ENCODE measurements at places on chromosomes 5 and 9.
A peak's percentile ranks its signal among the peaks of the same experiment; 100 is the strongest.

GRCh38 chr9:131186622-131187021 lies 61.2 kb downstream of the NUP214 start:
- no peak for DNase-seq

DNA sequence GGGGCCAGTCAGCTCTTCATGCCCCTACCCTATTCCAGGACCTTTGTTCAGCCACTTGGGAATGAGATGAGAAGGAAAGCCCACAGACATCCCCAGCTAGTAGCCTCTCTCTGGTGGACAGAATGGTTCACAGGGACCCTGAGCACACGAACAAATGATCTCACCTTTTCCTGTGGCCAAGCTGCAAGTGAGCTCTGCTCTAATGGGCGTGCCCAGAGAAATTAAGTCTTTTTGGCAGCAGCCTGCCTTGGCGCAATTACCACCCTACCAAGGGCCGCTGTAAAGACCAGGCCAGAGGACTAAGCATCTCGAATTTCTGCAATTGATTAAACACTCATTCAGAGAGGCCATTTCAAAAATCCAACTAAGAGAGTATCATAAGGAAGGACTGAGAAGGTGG lies 56.0 kb downstream of the WHRN start:
- no peak for DNase-seq

GRCh38 chr9:134477927-134478326 lies 151.7 kb downstream of the RXRA start:
- no peak for DNase-seq

GRCh38 chr5:73558950-73559349 lies 6.5 kb downstream of the ANKRA2 start:
- DNase-seq, result no peak

GRCh38 chr5:36373527-36374086 lies 71.9 kb upstream of the RANBP3L start:
- no peak for DNase-seq

- peak; percentile 54 for DNase-seq
These were observed 45.9 kb downstream of the PRRT1B start for GRCh38 chr9:131590907-131591844.

DNA sequence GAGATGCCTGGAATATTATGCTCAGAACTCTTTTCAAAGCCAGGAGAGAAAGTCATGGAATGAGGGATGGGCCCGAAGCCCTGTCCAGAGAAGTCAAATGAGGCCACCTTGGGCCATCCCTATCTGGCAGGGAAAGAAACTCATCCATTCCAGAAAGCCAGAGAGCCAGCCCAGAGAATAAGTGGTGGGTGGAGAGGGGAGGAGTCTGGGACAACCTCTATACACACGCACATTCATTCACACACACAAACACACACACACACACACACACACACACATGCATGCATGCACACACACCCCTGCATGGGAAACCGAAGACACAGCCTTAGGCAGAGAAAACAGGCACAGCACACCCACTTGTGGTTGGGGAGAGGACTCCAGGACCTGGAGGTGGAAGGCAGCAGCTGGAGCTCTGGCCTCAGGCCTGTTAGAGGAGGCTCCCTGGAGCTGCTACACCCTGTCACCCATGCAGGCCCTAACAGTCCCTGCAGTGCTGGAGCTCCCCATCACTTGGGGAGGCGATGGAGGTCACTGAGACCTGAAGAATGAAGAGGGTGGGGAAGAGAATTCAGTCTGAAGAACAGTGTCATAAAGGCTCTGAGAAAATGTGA lies 38.0 kb downstream of the TGFBI start:
- DNase-seq, result no peak

DNA sequence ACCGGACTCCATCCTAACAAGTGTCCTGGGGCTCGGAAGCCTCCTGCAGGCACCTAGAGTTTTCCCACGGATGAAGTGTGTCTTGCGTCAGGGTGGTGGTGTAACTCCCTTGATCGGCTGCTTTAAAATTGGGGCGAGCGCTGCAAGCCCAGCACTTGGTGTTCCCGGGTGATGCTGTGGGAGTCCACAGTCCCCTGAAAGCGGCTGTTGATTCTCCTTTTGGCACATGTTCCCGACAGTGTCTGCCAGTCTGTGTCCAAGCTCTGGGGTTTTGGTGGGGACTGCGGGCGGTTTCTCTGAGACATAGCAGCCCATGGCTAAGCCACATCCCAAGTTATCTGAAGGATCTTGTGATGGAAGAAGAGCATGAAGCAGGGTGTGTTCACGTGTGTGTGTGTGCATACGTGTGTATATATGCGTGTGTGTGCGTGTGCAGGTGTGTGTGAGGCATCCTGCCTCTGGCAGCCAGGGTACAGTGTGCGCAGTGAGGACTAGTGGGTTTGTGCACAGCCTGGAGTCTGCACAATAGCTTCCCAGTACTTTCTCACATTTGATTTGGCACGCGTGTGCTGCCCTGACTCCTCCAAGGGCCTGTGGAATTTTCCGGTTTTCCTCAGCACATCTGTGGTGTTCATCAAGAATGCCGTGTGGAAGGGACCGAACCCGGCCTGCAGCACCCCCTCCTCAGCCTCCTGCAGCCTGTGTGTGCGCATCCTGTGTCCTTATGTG lies 16.9 kb downstream of the SLC25A48 start:
- no peak for DNase-seq

DNA sequence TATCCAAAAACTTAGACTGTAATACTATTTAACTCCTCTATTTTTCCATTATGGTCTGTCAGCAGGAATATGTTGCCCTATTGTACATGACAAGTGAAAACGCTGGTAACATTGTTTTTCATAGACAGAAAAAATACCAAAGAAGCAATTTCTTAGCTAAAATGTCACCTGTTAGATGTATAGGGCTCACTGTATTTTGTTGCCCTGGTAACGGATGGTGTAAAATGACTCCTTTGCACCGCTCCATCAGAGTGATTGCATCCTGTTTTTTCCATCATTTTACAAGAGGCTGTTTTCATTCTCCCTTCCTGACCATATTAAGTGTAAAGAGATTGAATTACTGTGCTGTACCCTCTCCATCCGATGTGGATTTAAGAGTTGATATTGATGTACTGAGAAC lies 460.1 kb upstream of the TLE4 start:
- no peak for DNase-seq

GRCh38 chr5:78527054-78527859 lies 121.3 kb downstream of the LHFPL2 start:
- no peak for DNase-seq

DNA sequence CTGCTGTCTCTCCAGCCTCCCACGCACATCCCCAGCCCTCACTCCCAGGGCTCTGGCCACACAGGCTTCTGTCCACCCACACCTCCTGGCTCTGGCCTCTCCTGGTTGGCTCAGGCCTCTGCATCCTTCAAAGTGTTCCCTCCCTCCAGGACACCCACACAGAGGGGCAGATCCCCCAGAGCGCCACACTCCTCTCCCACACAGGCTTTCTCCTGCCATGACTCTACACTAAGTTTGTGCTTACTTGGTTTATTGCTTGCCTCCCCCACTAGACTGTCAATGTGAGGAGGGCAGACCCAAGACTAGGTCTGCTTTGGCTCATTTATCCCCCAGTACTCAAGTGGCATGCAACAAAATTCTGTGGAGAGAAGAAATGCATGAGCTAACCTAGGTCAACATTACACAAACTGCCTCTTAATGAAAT lies 67.0 kb upstream of the SPOCK1 start:
- DNase-seq, result no peak

DNA sequence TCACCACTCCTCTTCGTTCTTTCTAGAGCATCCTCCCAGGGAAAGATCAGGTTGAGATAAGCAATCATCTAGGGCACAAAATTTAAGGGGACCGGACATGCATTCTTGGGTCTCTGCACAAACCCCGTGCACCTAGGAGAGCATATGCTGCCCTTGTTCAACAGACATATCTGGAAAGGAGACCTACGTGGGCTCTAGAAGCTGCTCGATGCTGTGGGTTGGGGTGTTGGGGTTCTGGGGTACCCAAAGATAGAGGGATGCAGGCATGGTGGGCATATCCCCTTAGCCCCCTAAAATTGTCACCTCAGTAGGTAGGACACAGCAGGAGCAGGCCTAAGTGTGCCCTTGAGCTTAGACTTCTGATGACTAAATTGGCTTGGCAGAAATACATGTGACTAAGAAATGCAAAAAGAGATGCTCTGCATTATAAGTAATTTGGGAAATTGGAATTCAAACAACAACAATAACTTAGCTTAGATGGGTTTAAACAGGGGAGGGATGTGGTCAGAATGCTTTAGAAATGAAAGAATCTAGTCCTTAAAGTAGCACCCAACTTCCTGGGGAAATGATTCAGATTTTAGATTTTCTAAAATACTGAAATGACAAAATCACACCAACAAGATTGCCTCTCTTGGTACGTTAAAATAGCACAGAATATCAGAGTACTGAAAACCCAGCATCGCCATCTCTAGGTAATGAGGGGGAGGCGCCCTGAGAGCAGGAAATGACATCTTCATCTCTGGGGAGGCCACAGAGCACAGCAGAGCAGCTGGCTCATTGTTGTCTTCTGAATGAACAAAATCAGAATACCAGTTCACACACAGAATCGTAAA lies 172.3 kb downstream of the GNA14 start:
- no peak for DNase-seq

GRCh38 chr5:107168848-107169752 lies 501.6 kb downstream of the EFNA5 start:
- no peak for DNase-seq

DNA sequence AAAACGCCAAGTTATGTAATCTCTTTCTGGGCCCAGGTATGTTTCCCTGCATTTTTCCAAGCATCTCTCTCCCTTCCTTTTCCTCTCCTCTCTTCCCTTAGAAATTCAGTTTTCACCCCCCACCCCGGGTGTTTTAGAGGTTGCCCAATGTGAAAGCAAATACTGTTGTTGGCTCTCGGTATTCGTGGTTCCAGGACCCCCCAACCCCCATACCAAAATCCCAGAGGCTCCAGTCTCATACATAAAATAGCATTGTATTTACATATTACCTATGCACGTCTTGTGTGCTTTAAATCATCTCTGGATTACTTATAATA lies 48.8 kb downstream of the ACER2 start:
- DNase-seq, result no peak

GRCh38 chr9:94002316-94003140 lies 47.4 kb upstream of the BARX1 start:
- DNase-seq, result no peak

- no peak for DNase-seq
These were observed 18.2 kb upstream of the WDR38 start for GRCh38 chr9:124835026-124835557.

DNA sequence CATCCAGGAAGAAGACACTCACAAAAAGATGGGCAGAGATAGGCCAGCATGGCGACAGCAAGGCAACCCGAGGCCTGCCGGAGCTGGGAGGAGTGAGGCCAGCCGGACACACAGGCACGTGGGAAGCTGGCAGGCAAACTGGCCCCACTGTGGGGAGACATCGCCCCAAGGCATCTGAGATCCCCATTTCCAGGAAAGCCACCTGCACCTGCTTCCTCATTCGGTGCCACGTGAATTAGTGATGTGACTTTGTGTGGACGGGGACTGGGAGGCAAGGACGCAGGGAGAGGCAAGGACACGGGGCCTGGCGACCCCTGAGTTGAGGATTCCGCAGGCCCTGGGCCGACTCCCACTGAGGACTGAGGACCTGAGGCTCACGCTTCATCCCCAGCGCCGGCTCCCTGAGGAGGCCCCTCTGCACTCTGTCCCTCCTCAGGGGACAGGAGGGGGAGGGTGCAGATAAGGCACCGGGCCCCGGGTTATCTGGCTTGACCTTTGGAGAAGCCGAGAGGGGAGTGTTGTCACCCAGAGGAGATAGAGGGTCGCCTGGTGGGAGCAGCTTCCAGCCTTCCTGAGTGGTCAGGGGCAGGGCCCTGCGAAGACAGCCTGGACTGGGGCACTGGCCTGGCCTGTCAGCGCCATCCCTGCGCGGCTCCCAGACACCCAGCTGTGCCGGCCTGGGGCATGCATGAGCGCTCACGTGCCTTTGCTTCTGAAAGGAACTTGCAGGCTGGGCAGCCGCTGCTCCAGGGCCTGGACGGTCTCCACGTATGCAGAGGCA lies 39.7 kb downstream of the NDUFS6 start:
- no peak for DNase-seq

DNA sequence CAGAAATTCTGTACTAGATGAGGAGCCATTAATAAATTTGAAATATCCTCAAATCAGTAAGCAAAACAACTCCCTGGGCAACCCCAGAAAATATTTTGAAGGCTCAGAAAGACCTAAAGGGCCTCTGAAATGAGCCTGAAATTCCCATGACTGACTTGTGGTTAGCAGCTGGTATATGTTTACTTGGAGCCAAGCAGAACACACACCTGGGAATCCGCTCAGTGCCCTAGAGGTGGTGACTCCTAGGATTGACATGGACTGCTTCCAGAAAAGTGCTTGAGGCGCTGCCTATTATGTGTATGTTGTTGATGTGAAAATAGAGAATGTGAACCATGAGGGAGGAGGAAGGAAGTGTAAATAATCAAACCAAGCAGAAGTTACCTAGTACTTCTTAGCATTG lies 14.7 kb downstream of the RFK start:
- DNase-seq, result no peak

DNA sequence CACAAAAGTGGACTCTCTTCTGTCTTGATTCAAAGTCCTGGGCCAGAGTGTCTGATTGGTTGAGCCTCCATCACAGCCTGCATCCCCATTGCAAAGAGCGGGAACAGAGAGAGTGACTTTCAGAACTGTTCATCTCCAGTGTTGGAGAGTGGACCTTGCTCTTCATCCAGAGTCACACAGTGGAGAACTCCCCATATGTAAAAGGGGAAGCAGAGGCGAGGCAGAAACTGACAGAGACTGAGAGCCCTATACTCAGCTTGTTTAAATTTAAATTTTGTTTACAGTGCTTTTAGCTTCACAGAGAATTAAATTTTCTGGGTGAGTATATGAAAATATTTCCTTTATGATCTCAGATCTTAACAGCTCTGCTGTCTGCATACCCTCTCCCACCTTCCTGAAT lies 70.0 kb upstream of the SSBP2 start:
- DNase-seq, result no peak

- DNase-seq, result no peak
These were observed 131.2 kb upstream of the LPCAT1 start for GRCh38 chr5:1654786-1655495.

GRCh38 chr5:110338341-110339083 lies 388.0 kb downstream of the TMEM232 start:
- no peak for DNase-seq

DNA sequence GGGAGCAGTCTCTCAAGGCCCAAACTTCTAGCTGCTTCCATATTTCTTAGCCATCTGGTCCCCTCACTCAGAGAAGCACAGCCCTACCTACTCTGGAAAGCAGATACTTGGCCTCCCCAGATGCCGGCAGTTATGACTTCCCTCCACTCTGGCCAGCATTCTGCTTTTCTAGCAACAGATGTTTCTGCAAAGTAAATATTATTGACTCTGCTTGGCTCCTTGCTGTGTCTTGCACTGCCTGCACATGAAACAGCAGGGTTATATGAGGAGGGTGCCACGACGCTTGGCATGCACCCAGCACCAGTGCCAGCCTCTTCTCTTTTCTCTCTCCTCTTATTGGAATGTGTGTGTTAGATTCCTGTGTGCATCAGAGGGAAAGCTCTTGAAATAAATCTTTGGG lies 99.7 kb downstream of the ARHGAP26 start:
- DNase-seq, result no peak

DNA sequence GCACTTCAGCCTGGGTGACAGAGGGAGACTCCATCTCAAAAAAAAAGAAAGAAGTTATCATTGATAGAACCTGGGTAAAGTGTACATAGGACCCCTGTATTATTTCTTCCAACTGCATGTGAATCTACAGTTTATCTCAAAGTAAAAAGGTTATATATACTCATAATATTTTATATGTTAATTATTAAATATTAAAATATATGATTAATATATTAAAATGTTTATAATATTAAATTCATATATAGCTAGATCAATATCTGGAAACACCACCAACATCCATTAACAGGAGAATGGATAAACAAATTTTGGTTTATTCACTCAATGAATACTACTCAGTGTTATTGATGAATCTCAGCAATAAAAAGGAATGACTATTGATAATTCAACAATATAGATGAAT lies 19.7 kb downstream of the C5orf15 start:
- DNase-seq, result no peak

Data from activated naive CD8-positive, alpha-beta T cell treated with anti-CD3 and anti-CD28 coated beads, Interleukin-2, amount 50 U/mL, for 16 hours (primary cell).